ENCODE measurements at places on chromosomes 3 and 15. TPM values are rescaled to one million over a fixed set of nuclear protein-coding genes. Genes with fewer than 3 reads are reported as not detected.

ST8SIA2 gene
- total RNA-seq: 28.6 TPM

FSIP1 gene
- total RNA-seq: 0.37 TPM

GCHFR gene
- 5.5 TPM for total RNA-seq

PLA2G4E gene
- not detected for total RNA-seq

GRAMD2A gene
- total RNA-seq: not detected

CLDN16 gene
- total RNA-seq: not detected

All from myocyte (in vitro differentiated cells).